ENCODE measurements at places on chromosomes 1 and 21. TPM values are rescaled to one million over a fixed set of nuclear protein-coding genes. Genes with fewer than 3 reads are reported as not detected.
A peak's percentile ranks its signal among the peaks of the same experiment; 100 is the strongest.

DNA sequence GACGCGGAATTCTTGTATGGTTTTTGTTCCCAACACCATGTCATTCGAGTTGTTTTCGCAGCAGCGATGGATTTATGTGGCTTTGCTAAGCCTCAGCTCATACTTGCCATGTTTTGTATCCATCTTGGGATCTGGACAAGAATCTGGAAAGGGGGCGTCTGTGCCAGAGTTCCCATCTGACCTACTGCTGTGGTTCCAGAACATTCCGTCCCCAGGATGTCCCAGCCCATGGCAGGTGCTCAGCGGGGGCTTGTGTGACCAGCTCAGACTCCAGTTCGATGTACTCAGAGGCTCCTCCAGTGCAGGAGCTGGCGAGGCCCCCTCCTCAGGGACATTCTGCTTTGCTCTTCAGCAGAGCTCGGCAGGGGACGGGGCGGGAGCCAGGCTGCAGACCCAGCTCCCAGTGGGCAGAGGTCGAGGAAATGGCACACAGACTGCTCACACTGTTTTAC is 24.0 kb upstream of the ADARB1 start:
- DNase-seq, result no peak

GRCh38 chr1:10728595-10729410 is 67.6 kb downstream of the CASZ1 start:
- no peak for DNase-seq

- no peak for DNase-seq
Observed at GRCh38 chr1:89104147-89104546, 21.8 kb downstream of the GBP2 start.

Gene TMEM269
- total RNA-seq, result 0.17 TPM

- peak; percentile 72 for DNase-seq
Observed at GRCh38 chr1:44377925-44378784, 23.1 kb upstream of the ERI3 start.

- no peak for DNase-seq
Observed at GRCh38 chr1:176983731-176984130, 180.8 kb downstream of the ASTN1 start.

Gene OPN3
- total RNA-seq, result 45.6 TPM

GRCh38 chr1:206892351-206892984 is 4.8 kb upstream of the IL24 start:
- DNase-seq, result peak; percentile 89

Gene GART
- total RNA-seq, result 240 TPM

Gene CYP4A22
- not detected for total RNA-seq

DNA sequence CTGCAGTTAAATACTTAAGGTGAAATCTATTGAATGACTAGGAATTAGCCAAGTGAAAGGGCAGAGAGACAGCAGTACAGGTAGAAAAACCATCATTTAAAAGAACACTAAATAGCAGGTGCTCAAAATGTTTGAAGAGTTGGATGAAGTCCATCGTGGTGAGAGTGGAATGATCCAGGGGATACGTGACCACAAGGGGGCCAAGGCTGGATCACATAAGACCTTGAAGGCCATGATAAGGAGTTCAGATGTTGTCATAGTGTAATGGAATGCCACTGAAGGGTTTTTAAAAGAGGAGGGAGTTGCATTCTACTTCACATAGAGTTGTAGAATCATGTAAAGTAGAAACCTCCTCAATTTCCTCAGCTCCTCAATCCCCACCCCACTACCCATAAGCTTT is 34.8 kb upstream of the HOOK1 start:
- DNase-seq, result no peak

DNA sequence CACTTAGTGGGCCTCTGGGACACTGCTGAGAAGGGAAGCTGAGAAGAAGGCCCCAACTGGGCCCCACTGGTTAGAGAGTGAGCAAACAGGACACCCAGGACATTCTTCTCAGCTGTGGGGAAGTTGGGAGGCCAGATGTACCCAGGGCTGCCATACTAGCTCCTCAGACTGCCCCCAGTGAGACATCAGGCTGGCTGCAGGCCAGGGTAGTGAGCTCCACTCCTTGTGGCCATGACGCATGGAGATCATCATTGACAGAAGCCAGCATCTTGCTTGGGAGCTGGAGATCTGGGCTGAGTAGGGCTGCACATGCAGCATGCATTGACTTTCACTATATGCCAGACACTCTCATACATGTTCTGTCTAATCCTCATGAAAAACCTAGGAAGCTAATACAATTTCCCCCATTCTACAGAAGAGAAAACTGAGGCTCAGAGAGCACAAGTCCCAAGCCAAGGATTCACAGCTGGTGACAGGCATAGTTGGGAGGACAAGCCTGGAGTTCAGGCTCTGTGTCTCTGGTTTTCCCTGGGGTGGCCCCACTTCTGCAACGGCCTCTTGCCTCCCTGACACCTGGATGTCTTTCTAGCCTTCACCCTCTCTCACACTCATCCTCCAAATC is 24.1 kb upstream of the MYCL start:
- DNase-seq, result peak; percentile 53

- no peak for DNase-seq
Observed at GRCh38 chr1:229035054-229035747, 235.7 kb upstream of the RAB4A start.

DNA sequence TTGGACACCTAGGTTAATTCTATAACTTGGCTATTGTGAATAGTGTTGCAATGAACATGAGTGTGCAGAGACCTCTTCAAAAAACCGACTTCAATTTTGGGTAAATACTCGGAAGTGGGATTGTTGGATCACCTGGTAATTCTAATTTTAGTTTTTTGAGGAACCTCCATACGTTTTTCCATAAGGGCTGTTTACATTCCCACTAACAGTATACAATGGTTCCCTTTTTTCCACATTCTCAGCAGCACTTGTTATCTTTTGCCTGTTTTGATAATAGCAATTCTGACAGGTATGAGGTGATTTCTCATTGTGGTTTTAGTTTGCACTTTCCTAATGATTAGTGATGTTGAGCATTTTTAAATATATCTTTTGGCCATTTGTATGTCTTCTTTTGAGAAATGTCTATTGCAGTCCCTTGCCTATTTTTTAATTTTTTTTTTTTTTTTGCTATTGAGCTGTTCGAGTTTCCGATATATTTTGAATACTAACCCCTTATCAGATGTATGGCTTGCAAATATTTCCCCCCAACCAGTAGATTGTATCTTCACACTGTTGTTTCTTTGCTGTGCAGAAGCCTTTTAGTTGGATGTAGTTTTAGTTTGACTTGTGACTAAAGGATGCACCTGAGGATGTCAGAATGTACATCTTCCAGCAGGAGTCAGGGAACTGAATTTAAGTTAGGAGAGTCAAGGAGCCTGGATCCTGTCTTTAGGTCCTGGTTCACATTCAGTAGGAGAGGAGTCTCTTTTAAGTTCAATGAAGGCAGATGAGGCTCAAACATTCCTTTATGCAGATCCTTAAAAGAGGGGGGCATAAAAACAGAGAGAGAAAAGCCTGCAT is 120.0 kb downstream of the S1PR1 start:
- no peak for DNase-seq

GRCh38 chr21:37207441-37208009 is 59.6 kb downstream of the VPS26C start:
- DNase-seq, result peak; percentile 35

DNA sequence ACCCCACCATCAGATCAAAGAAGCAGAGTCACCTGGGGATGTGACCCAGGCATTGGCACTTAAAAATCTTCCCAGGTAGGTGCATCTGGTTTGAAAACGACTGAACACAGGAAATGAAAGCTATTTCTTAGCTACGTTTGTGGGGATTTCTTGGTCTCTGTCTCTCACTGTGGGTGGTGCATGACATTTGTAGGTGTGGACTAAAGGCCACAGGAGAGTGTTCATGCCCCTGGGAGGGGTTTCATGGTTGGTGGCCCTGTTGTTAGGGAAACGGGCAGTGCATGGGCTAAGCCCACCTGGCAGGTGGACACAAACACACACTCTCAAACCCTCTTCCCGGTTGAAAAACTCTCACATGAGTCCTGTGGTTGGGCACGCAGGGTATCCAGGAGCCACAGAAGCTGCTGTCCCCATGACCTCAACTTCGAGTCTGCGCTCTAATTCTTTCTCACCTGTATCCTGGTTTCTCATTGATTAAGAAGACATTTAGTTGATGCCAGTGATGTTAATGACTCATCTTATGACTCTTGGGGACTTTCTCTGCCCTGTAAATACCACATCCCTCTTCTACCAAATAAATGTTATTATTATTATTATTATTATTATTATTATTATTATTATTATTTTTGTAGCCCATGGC is 119.4 kb downstream of the MRPS6 start:
- DNase-seq, result no peak

GRCh38 chr1:228902781-228903433 is 167.6 kb downstream of the RHOU start:
- peak; percentile 100 for DNase-seq

DNA sequence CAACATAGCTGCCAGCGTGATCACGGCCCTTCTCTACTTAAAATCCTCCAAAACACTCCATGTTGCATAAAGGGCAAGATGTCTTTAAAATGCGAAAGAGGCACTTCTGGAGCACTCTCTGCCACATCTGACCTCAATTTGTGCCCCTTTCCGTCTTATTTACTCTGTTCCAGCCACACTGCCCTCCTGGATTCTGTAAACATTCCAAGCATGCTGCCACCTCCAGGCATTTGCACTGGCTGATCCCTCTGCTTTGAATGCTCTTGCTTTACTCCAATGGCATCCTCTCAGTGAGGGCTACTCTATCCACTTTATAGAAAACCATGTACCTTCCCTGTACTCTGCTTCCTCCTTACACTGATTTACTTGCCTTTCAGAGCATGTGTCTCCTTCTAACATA is 5.3 kb upstream of the RGS7 start:
- no peak for DNase-seq

DNA sequence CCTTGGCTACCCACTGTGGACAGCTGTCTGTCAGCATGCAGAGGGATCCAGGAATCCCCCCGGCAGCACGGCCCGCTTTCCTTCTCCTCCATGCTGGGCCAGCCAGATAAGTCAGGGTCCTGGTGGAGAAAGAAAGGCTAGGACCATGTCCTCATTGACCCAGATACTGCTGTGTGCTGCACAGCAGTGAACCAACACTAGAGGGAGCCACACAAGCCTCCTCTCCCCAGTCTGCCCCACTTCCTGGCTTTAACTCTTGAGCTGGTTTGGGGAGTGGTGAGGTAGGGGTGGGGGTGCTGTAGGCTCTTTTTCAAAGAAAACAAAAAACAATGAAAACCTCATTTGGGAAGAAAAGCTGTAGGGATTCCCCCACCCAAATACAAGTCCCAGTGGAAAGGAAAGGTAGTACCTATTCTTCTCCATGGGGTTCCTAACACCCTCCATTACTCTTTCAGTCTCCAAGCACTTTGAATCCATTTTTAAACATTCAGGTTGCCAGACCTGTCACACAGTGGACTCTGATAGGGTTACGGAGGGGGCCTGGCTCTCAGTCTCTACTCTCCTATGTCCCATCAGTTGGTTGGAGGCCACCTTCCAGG is 84.9 kb upstream of the CD1D start:
- DNase-seq, result peak; percentile 56

GRCh38 chr1:98480271-98480670 is 181.2 kb upstream of the SNX7 start:
- DNase-seq, result no peak

Gene MAGI3
- total RNA-seq, result 14.3 TPM

DNA sequence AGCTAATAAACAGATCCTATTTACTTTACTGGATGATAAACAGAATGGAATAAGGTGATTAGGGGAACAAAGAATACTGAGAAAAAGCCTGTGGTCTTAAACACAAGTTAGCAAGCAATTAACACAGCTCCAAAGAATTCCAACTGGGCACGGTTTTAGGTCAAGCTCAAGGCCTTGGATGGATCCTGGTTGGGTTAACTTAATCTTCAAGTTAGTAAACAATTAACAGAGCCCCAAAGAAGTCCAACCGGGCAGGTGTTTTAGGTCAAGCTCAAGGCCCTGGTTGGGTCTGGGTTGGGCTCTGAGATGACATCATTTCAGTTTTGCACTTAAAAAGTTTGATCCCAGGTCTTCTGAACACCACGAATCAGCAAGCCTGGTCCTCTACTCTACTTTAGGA is 1086.3 kb upstream of the TMPRSS15 start:
- no peak for DNase-seq

DNA sequence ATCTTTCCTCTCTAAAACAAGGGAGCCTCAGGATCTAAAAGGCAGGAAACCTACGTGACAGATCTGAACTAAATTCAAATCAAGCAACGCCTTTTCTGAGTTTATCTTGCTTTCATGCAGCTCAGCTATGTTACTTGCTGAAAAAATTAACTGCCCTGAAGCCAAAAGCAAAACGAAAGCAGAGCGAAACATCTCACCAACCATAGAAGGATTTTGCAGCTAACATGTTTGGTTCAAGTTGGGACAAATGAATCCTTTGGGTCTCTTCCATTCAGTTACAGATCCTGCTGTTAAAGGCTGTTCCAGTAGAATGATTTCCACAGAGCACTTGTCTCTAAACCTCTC is 482 bp downstream of the SLC2A5 start:
- no peak for DNase-seq

DNA sequence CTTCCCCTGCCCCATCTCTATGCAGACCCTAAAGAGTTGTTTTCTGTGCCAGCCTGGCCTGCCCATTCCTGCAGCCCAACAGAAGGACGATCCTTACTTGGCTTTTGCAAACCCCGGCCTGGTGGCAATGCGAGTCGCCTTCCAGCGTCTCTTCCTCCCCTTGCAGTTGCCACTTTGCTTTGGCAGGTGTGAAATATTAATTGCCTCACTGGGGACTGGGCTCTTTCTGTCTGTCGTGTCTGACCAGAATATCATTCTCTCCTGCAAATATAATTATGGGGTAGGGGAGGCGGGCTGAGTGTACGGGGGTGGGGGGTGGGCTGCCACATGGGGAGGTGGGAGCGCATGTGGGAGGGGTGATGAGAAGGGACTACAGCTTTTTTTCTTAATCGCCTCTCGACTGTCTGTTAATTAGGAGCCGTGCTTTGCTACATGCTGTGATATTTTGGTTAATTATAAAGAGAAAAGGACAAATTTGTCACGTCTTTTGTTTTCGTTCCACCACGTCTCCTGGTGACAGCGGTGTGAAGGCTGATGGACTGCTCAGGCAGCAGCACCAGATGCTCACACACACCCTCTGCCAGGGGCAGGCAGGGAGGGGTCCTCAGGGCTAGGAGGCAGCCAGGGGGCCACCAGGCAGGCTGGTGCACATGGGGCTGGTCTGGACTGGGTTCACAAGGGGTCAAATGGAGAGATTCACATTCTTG is 80.1 kb upstream of the CD34 start:
- no peak for DNase-seq

DNA sequence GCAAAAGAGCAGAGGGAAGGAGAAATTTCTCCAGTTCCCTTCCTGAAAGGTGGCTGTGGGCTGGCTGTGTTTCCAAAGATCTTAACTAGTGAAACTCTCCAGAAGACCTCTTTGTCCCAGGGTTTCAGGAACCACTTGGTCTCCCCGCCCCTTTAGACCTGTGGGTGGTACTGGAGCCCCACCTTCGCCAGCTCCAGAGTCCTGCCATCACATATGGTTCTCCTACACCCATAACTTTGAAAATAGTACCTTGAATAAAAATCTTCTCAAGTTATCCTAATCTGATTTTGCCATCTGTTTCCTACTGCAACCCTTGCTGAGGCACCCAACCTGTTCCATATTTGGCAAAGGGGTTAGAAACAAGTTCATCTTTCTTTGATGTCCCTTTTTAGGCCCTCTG is 303.9 kb downstream of the SEC16B start:
- no peak for DNase-seq

Data from MCF 10A (cell line).